Activated CD4-positive, alpha-beta memory T cell treated with anti-CD3 and anti-CD28 coated beads for 36 hours (primary cell): ENCODE measurements at places on chromosomes 1 and 21. TPM values are rescaled to one million over a fixed set of nuclear protein-coding genes. Genes with fewer than 3 reads are reported as not detected.

GRCh38 chr1:208988811-208989222, 594.7 kb upstream of the CAMK1G start:
- peak; percentile 16 for DNase-seq

- no peak for DNase-seq
Observed at GRCh38 chr1:53697721-53698383, 41.1 kb downstream of the GLIS1 start.

GRCh38 chr1:100462326-100463025, 75.5 kb upstream of the GPR88 start:
- DNase-seq: no peak

- DNase-seq: no peak
Observed at GRCh38 chr1:92791487-92792066, 6.7 kb upstream of the EVI5 start.

FAM167B gene
- 0.69 TPM for total RNA-seq

- no peak for DNase-seq
Observed at GRCh38 chr1:245444147-245444828, 289.5 kb downstream of the KIF26B start.

DNA sequence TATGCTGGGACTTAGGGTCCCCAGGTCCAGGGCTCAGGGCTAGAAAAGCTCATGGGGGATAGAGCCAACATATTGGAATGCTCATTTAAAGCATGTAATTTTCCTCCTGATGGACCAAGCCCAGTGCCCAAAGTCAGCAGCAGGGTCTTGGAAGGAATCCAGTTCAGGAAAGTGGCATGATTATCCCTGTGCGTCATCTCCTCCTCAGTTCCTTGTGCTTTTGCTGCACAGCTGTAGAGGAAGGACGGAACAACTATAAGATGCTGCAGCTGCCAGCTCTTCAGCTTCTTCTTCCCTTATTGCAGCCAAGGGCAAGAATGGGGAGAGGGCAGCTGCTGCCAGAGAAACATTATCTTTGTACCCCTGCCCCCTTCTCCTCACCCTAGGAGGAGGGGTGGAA, 58.4 kb downstream of the OVGP1 start:
- DNase-seq: no peak

DNA sequence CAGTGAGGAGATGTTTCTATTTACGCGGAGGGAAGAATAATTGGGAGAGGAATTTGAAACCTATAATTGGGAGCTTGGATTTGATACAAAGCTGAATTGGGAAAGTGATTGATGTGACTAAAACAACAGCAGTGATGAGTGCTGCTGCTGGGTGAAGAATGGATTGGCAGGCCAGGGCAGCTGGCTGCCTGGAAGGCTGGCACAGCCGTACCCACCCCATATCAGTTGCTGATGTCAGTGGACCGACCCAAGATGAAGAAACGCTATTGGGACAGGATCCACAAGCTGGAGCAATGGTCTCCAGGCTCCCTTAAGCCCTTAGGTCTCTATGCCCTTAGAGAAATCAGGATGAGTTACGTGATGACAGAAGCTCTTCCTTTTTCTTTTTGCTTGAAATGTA, 47.4 kb downstream of the GRIK1 start:
- DNase-seq: no peak

UTS2 gene
- total RNA-seq: not detected

- DNase-seq: peak; percentile 66
Observed at GRCh38 chr1:6141592-6141991, 38.5 kb downstream of the CHD5 start.

KRTAP11-1 gene
- not detected for total RNA-seq

NCMAP gene
- 0.05 TPM for total RNA-seq

DNA sequence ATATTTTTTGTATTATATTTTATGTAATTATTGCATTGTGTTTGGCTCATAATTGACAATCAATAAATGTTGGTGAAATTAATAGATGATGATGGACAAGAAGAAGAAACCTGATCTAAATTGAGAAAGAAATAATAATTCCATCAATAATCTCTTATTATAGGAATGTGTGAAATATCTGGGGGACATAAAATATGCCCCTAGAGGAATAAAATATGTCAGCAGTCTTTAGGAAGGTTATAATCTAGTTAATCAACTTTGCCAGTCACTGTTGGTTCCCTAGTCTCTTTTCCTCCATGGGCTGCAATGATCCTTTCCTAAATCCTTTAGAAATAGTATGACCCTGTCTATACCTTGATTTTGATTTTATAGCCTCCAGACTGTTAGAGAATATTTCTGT, 549.7 kb upstream of the ADGRL4 start:
- no peak for DNase-seq

- DNase-seq: no peak
Observed at GRCh38 chr1:46670134-46670533, 1.5 kb upstream of the TEX38 start.

GRCh38 chr1:68331117-68331865, 99.0 kb upstream of the WLS start:
- DNase-seq: no peak

GRCh38 chr1:221777431-221778072, 35.7 kb upstream of the DUSP10 start:
- peak; percentile 73 for DNase-seq

GRCh38 chr1:198326915-198327314, 170.1 kb downstream of the NEK7 start:
- DNase-seq: no peak

TFF3 gene
- not detected for total RNA-seq

- DNase-seq: no peak
Observed at GRCh38 chr1:197198911-197199310, 52.4 kb upstream of the ASPM start.

S100A14 gene
- total RNA-seq: 0.46 TPM

DNA sequence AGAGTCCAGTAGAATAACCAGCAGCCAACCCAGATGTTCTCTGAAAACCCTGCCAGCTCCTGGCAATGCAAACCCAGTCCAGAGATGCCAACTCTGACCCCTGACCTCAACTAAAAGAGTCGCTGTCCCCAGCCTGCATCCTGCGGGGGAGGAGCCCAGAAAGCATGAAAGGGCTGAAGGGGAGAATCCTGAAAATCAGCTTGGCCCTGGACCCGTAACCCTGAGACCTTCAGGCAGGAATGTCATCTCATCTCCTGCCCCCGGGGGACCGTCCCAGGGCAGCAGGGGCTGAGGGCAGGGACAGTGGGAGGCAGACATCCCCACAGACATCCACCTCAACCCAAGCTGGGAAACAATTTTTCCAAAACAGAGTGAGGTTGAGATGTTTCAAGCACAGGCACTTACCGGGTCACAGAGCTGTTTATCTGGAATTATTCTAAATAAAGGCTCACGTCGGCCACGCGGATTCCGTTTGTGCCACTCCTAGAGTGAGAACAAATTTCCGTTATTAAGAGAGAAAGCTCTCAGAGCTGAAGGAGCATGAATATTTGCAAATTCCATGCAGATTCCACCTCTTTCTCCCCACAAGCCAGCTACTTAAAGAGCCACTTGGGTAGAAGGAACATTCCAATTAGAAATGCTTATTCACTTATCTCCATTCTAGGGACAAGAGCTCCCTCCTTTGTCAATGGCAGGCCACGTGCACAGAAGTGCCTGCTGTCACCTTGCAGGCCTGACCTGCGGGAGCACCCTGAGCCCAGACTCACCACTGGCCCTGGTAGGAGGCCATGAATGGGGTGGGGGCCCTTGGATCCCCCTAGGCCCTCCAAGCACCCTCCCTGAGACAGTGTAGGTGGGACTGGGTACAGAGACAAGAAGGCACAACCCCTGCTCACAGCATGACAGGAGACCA, 240.1 kb downstream of the NPHP4 start:
- no peak for DNase-seq

GRCh38 chr21:25569711-25570110, 37.6 kb downstream of the MRPL39 start:
- no peak for DNase-seq

DNA sequence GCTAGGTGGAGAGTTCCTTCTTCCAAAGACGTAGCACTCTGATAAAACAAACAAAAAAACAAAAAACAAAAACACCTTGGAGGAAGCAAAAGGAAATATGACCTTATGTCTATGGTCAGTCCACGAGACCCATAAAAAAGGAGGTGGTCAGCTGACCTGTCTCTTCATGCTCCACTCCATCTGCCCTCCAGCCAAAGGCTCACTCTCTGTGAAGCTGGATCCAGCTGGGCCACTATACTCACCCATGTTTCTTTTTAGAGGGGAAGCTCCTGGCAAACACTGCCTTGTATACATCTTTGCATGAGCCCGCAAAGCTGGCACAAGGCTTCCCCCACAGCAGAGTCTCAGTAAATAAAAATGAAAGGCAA, 126.1 kb upstream of the CACHD1 start:
- DNase-seq: no peak

DNA sequence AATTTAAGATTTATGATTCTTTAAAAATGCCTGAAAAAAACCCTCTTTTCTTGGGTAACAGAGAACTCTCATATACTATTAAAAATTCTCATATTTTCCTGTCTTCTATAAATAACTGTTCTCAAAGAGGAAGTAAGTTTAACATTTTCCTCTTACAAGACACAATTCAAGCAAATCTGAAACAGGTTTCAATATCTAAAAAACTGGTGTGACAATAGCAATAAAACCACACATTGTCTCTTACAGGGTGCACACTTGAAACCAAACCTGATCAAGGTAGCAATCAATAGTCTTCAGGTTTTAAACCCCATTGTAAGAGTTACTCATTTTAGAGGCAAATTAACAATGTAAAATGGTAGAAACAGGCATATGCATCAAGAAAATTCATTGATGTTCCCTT, 28.0 kb downstream of the FUBP1 start:
- no peak for DNase-seq

- no peak for DNase-seq
Observed at GRCh38 chr1:147505568-147505967, 35.7 kb upstream of the BCL9 start.

LCE1A gene
- not detected for total RNA-seq

ROR1 gene
- 0.12 TPM for total RNA-seq

FTCD gene
- total RNA-seq: 0.22 TPM

DNA sequence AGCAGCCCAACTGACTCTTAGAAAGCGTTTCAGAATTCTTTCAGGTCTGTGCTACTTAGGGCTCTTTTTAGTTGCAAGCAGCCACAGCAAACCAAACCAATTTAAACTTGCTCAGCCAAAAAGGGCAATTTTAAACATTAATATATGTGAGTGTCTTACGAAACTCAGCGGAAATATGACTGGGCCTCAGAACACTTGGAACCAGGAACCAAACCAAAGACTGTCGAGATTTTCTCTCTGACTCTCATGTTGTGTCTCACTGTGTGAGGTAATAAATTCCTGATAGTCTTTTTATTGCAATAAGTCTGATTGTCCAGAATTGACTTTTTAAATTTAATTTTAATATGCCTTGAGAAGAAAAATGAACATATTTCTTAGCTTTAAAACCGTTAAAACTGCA, 122.3 kb downstream of the SYF2 start:
- no peak for DNase-seq

DNA sequence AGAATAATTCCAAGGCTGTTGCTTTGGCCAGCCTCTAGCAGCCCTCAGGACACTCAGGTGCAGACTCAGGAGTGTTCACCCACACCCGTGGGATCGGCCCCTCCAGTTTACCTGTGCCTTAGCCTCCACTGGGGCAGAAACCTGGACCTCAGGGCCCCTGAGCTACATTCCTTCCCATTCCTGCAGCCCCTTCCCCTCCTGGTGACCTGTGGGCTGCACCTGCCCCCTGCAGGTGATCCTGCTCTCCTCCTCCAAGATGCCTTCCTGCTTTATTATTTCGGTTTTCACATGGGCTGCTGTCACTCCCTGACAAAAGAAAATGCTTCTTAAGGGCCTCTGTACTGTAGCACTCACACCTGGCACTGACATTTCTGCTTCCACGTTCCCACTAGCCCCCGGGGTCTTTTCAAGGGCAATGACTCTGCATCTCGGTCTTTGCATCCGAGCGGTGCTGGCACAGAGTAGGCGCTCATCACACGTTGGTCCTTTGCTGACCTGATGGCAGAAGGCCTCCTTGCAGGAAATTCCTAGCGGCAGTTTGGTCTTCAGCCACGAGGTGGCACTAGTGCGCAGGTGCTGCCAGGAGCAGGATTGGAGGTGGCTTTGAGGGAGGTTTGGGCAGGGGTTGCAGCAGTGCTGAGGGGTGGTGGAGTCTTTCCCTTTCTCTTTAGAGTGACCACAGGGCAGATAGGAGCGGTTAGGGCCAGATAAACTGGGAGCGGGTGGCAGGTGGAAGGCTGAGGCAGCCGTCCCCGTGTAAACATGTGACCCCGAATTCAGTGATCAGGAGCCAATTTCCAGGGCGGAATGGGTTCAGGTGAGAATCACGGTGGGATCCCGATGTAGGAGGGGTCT, 25.3 kb upstream of the ETV3 start:
- DNase-seq: peak; percentile 83

DNA sequence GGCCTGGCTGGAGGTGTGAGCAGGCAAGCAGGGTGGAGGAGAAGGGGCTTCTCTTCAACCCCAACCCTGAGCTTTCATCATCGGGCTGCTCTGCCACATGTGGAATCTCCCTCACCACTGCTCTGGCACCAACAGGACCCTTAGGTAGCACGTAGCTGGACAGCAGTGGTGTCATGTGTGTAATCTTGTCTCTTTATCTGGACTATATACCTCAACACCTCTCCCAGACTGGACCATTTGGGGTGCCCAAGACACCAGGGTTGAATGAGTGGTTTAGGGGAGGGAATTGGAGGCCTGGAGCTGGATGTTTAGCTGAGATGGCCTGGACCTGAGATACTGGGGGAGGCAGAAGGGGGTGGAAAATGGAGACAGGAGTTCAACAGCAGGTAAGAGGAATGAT, 63.0 kb downstream of the UBE2T start:
- DNase-seq: no peak

GRCh38 chr1:243253926-243254232, 1.2 kb downstream of the CEP170 start:
- peak; percentile 20 for DNase-seq

GRCh38 chr1:19824541-19824940, 9.5 kb upstream of the RNF186 start:
- no peak for DNase-seq

GRCh38 chr1:84698151-84699110, 8.2 kb upstream of the SSX2IP start:
- no peak for DNase-seq

- no peak for DNase-seq
Observed at GRCh38 chr1:44220001-44220751, 6.9 kb downstream of the DMAP1 start.

DNA sequence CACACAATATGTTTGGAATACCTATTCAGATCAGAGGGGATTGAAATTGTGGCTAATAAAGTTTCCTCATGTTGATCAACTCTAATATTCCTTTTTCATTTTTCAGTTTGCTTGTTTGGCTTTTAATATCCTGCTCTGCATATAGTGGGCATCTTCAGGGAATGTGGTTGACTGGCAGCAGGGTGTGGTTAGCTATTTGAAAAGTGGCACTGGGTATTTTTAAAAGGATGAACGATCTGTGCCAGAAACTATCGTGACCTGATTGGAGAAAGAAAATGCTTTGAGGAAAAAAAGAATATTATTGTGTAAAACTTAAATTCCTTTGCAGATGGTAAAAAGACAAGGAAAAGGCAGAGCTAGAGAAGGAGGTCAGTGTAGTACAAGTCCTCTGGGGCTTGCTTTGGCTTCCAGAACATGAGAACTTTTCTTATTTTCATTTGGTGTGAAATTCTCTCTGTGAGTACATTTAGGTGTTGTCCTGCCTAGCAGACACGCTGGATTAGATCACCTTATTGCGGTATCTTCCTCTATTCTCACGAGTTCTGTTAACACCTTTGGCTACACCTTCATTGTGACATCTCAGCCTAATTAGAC, 329.7 kb upstream of the SNX7 start:
- no peak for DNase-seq

- DNase-seq: no peak
Observed at GRCh38 chr1:113517983-113518382, 127.7 kb downstream of the MAGI3 start.

- no peak for DNase-seq
Observed at GRCh38 chr1:14660801-14661200, 62.3 kb downstream of the KAZN start.
